ENCODE measurements at places on chromosomes 4 and X. TPM values are rescaled to one million over a fixed set of nuclear protein-coding genes. Genes with fewer than 3 reads are reported as not detected.

Gene TCEAL7
- 54.0 TPM for total RNA-seq

Gene OPRPN
- not detected for total RNA-seq

Gene L1CAM
- total RNA-seq, result 24.6 TPM

Gene TMPRSS11D
- not detected for total RNA-seq

Gene MSN
- 175 TPM for total RNA-seq

Gene ACSL1
- 236 TPM for total RNA-seq

Gene CWH43
- not detected for total RNA-seq

Gene NAP1L2
- not detected for total RNA-seq

Gene WAS
- 0.19 TPM for total RNA-seq

Gene IGSF1
- not detected for total RNA-seq

Gene LRBA
- total RNA-seq, result 57.8 TPM

Gene MAGEB1
- total RNA-seq, result not detected

Gene PRDM8
- 14.7 TPM for total RNA-seq

Gene FHL1
- 501 TPM for total RNA-seq

Gene OTUD6A
- not detected for total RNA-seq

Gene CLIC2
- total RNA-seq, result 0.05 TPM

Gene FNIP2
- total RNA-seq, result 42.9 TPM

Gene SEPTIN11
- 381 TPM for total RNA-seq

Data from myocyte (in vitro differentiated cells).